ENCODE measurements at places on chromosomes 7 and 10.

GRCh38 chr7:604001-604883 is 84.6 kb upstream of the PDGFA start:
- DNase-seq, result peak; percentile 94

DNA sequence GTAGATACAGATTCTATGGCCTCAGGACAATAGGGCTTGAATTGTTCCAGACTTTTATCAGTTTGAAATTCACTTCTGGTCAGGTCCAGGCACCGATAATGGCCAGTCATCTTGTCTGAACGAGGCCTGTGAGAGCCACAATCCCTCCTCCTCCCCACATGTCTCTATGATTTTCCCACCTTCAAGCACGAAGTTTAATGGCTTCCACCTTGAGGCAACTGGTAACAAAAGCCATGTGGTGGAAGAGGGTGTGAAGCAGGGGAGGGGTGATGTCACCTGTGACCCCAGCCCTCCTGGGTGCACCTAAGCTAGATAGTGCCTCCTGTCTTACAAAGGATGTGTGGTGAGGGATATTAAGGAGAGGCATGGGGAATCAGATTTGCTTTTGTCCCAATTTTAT is 89.2 kb downstream of the PCGF5 start:
- no peak for DNase-seq

DNA sequence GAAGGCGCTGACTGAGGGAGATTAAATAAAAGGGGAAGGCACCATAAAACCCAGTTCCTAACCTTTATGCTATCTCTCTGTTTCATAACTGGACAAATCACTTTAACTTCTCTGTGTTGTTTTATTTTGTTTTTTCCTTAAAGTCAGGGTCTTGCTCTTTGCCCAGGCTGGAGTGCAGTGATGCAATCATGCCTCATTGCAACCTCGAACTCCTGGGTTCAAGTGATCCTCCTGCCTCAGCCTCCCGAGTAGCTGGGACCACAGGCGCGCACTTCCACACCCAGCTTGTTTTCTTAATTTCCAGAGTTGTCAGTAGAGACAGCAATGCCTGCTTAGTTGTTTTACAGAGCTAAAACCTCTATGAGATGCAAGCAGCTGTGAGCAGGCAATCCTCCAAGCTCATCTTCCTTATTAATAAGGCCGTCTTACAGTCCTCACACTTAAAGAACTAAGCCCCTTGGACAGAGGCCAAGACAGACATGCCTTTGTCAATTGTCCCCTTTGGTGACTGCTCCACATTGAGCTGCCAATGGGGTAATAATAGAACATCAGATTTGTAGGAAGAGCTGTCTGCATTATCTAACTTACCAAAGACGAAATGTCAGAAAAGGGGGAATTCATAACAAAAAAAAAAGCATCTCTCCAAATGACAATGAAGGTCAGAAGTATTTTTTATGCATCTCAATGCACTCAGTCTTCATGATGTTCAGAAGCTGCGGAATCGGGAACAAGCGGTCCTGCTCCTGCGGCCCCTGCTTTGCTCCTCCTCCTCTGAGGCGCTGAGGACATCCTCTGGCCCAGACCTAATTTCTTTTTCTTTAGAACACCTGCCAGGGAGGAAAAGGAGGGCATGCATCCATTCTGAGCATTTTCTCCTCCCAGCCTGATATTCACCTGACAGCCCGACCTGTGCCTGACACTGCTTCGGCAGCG is 62.7 kb upstream of the RNF32 start:
- DNase-seq, result no peak

DNA sequence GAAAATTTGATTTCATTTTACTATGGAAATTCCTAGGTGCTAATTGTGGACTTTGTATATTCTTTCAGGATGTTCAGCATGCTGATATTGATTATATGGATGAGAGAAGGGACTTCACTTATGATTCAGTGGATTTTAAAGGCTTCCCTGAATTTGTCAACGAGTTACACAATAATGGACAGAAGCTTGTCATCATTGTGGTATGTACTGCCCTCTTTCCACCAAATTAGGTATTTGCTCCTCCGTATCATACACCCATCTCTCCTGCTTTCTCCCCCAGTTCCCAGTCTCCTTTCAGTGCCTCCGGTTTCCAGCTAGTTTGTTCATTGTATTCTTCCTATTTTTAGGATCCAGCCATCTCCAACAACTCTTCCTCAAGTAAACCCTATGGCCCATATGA is 34.6 kb downstream of the MGAM start:
- DNase-seq, result no peak

DNA sequence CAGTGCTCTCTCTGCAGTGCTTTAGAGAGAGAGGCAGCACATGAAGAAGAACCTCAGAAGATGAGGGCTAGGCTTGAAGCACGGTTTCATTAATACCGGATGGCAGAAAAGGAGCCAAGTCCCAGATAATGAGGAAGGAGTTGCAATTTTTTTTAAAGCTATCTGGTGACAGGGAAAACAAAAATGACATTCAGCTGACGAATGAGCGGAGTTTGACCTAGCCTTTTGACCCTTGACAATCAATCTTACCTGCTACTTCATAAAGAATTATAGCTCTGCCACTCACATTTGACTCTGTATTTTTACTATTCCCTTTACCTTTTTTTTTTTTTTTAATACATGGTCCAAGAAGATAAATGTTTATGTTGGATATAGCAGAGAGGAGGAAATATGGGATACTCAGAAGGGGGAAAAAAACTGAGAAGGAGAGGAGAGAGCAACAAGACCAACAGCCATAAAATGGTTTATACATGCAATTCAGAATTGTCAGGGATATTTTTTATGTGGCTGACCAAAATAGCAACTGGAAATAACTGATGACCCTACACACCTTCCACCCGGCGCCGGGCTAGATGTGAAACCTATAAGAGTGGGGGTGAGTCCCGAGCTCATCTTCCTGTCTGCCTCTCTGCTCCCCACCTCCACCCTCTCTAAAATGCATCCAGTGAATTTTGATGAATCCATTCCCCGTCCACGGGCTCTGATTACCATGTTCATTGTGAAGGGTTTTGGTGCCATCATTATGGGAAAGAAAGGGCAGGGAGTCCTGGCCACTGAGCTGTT is 274.4 kb upstream of the YAE1 start:
- DNase-seq, result no peak

GRCh38 chr7:144866189-144866588 is 30.3 kb upstream of the TPK1 start:
- no peak for DNase-seq

DNA sequence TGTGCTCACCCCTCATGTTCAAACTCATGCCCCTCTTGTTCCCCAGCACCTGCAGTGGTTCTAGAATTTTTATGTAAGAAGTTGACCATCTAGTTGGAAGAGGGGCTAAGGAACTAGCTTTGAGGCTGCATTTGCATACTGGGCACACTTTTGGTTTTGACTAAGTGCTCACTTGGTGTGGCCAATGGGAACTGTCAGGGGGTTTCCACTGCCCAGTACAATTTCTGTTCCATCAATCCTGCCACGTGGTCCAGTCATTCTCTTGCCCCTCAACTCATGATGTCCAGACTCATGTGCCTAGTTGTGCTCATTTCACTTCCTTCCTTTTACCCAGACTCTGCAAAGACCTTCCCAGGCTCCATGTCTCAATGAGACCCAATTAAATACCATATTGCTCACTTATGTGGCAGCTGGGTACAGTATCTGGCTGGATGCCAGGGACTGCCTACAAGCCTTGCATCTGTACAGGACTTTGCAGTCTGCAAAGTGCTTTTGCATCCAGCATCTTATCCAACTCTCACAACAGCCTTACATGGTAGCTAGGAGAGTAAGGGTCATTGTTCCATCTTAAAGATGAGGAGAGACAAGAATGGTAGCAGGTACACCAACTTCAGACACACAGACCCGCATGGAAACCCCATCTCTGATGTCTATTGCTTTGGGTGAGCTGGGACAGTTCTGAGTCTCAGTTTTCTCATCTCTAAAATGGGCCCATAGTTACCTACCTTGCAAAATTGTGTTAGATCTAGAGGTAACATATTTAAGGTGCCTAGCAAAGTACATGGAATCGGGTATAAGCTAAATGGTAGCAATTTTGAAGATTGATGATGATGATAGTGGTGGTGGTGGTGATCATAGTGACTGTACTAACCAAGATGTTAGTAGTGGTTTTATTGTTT is 30.1 kb upstream of the KCNMA1 start:
- no peak for DNase-seq

DNA sequence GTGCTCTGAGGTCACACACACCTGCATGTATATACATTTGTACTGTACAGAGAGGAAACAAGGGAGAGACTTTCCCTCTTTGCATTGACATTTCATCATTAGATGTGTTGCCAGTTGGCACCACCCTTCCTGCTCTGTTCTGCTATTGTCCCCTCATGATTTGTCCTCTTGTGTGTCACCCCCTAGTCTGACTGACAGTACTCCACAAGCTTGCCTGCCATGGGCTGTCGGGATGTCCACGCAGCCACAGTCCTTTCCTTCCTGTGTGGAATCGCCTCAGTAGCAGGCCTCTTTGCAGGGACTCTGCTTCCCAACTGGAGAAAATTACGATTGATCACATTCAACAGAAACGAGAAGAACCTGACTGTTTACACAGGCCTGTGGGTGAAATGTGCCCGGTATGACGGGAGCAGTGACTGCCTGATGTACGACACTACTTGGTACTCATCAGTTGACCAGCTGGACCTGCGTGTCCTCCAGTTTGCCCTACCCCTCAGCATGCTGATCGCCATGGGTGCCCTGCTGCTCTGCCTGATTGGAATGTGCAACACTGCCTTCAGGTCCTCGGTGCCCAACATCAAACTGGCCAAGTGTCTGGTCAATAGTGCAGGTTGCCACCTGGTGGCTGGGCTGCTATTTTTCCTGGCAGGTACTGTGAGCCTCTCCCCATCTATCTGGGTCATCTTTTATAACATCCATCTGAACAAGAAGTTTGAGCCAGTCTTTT is 9.4 kb downstream of the CLDN12 start:
- no peak for DNase-seq

DNA sequence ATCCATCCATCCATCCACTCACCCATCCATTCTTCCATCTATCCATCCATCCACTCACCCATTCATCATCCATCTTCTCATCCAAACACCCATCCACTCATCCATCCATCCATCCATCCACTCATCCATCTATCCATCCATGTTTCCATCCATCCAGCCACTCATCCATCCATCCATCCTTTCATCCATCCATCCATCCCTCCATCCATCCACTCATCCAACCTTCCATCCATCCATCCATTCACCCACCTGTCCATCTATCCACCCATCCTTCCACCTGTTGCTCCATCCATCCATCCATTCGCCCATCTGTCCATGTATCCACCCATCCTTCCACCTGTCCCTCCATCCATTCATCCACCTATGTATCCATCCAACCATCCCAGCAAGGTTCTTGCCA is 378.4 kb upstream of the PFKP start:
- no peak for DNase-seq

GRCh38 chr7:55432939-55433784 is 68.0 kb downstream of the LANCL2 start:
- DNase-seq, result no peak

DNA sequence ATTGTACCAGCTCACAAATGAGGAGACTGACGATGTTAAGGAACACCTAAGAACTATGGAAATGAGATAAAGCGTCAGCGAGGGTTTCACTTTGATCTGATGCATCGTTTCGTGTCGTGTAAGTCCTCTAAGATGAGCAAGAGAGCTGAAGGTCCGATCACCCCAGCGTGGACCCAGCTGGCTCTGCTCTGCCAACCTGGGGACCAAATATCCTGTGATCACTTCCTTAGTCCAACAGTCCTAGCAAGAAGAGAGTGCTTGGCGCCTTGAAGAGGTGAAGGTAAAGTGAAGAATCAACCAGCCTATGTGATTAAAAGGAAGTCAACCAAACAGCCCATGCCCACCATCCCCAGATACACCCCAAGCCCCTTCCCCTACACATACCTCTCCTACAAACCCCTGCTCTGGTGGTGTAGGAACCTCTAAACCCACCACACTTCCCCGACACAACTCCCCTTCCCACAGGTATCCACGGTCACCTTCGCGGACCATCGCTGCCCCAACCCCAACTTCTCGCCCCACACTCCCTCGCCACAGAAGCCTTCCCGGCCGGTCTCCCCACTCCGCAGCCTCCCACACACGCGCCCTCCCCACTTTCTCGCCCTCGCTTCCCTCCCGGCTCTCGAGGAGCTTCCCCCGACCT is 722 bp downstream of the UPF2 start:
- DNase-seq, result no peak

- DNase-seq, result no peak
These were observed 5.6 kb upstream of the PPP1R35 start for GRCh38 chr7:100441641-100442535.

DNA sequence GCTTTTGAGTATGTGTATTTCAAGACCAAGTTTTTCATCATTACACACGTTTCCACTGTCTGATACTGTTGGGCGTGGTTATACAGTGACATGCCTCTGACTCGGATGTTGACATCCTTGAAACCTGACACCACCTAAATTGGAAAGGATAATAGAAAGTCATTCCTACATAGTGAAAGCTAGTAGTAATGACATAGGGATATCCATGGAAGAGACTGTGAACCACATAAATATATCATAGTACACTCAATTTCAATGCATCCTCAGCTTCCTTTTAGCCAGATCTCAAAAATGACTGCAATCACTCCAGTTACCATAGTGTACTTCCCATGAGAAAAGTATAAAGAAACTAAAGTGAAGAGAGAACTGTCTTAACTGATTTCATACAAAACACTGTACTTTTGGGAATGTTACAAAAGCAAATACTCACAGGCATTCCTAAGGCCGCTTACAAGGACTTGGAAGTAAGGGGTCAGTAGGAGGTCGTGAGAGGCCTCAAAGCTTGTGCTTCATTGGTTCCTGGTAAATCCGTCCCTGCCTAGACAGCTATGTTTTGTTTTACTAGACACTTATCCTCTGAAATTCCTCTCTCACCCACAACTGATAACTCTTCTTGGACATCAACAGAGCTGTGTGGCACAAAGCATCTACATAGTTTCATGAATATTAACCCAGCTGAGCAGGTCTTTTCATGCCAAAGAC is 71.8 kb upstream of the VWDE start:
- no peak for DNase-seq

DNA sequence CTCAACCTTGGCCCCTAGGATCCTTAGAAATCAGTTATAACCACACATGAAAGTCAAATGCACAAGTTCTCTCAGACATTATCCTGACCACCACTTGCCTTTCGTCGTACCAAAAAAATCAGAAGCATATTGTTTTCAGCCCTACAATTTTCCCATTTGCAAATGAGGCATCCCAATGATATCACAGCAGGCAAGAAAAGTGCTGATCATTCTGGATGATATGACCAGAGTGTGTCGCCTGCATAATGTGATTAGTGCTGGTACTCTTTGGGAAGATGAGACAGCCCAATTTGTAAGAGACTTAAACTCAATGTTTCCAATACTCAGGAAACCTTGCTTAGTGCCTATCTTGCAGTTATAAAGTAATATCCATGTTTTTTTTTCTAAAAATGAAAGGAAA is 168.0 kb downstream of the SORCS1 start:
- no peak for DNase-seq

DNA sequence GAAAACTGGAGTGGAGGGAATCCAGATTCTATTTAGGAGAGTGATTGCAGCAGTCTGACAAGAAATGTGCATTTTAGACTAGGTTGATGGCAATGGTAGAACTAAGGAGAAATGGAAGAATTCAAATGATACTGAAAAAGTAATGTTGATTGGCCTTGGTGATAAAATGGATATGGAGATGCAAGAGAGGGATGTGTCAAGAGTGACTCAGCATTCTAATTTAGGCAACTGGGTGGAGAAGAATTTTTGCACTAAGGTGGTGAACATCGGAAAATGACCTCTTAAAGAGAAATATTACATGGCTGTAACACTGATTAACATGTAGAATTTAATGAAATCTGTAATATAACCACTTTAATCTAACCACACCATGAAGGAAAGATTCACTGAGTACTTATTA is 806.5 kb downstream of the PHTF2 start:
- DNase-seq, result no peak
